ENCODE measurements at places on chromosomes 11 and 22.

GRCh38 chr22:46007003-46007847 is 30.3 kb upstream of the WNT7B start:
- DNase-seq, result no peak

GRCh38 chr11:19979519-19979845 is 180.8 kb downstream of the DBX1 start:
- no peak for DNase-seq

- DNase-seq, result no peak
Measured at GRCh38 chr11:4677948-4678347, 19.7 kb downstream of the OR51E2 start.

- DNase-seq, result no peak
Measured at GRCh38 chr22:42410708-42411107, 21.5 kb downstream of the NFAM1 start.

GRCh38 chr11:43547430-43547831 is 133.1 kb upstream of the HSD17B12 start:
- DNase-seq, result no peak

DNA sequence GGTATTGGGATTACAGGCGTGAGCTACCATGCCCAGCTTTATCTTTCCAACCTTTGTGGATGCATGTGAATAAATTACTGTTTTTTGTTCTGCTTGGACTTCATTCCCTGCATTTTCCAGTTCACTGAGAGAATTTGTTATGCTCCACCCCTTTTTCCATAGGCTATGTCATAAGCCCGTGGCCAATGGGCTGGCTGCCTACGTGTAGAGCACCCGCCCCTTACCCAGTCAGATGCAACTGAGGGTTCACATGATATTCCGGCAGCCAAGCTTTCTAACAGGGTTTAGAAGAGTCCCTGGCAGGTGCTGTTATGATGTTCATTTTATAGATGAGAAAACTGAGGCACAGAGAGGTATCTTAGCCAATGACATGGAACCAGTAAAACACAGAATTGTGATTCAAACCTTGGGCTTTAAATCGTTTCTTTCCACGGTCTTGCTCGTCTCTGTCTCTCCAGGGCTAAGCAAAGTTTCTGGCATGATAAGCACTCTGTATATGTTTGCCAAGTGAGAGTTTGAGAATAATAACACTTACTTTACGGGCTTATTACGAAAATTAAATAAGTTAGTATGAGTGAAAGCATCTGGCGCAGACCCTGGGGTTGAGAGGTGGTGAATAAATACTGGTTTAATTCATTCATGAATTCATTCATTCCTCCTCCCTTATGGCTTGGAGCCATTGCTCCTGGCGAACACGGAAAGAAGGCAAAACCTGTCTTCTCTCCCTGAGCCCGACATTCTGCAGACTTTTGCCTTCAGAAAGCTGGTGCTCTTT is 42.4 kb upstream of the RASD2 start:
- no peak for DNase-seq

DNA sequence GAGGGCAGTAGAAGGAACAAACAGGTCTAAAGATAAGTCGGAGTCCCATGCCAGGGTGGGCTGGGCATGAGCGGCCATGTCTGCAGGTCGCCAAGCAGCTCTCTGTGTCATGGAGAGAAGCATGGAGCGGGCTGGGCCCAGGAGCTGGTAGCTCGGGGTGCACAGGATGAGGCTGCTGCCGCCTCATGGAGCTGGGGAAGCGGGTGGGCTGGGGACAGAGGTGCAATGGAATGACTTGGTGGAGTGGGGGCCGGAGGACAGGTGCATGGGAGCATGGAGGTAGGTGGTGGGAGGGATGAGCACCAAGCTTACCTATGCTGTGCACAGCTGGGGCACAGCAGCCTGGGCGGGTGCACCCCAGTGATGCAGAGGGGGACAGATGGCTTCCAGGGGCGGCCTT is 3.6 kb downstream of the NRXN2 start:
- DNase-seq, result no peak

DNA sequence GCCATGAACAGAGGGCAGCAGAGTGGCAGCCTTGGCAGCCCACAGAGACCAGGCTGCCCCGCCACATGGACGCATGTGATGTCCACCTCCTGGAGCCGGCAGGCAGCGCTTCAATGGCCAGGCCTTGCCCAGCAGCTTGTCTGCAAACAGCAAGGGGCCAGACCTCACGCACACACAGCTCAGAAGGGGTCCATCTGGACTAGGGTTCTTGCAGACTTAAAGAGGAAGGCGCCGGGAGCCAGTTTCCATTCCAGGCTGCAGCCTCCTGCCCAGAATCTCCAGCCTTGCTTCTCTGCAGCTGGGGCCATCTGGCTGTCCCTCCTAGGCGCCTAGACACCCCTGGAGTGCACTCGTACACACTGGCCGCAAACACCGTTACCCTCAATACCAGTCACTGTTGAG is 91.9 kb upstream of the TMEM45B start:
- no peak for DNase-seq

- DNase-seq, result no peak
Measured at GRCh38 chr11:70313945-70314344, 43.5 kb downstream of the PPFIA1 start.

DNA sequence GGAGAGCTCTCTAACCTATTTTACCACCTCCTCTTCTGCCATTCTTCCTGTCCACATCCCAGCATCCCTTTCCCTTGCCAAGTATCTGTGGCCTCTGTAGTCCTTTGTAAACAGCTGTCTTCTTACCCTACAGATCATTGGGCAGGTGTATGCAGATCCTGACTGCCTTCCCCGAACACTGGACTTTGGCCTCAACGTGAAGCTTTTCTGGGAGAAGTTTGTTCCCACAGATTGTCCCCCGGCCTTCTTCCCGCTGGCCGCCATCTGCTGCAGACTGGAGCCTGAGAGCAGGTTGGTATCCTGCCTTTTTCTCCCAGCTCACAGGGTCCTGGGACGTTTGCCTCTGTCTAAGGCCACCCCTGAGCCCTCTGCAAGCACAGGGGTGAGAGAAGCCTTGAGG is 17.3 kb downstream of the PIK3IP1 start:
- DNase-seq, result no peak

- no peak for DNase-seq
Measured at GRCh38 chr11:73752216-73752867, 8.5 kb downstream of the RAB6A start.

DNA sequence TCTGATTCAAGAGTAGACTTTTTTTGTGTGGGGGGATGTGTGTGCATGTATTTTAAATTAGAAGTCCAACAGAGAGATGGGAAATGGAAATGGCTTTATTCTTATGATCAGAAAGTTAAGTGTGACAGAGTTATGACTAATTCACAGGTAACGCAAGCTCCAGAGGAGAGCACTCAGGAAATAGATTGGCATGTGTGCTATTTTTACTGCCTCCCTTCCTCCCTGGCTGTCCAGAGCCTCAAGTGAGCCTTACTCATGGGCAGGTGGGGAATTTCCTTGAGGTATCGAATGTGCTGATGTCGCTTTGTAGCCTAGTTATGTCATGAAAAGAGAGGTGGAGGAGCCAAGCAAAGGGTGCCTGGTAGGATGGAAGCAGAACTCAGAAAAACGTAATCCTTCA is 70.3 kb upstream of the BDNF start:
- no peak for DNase-seq

DNA sequence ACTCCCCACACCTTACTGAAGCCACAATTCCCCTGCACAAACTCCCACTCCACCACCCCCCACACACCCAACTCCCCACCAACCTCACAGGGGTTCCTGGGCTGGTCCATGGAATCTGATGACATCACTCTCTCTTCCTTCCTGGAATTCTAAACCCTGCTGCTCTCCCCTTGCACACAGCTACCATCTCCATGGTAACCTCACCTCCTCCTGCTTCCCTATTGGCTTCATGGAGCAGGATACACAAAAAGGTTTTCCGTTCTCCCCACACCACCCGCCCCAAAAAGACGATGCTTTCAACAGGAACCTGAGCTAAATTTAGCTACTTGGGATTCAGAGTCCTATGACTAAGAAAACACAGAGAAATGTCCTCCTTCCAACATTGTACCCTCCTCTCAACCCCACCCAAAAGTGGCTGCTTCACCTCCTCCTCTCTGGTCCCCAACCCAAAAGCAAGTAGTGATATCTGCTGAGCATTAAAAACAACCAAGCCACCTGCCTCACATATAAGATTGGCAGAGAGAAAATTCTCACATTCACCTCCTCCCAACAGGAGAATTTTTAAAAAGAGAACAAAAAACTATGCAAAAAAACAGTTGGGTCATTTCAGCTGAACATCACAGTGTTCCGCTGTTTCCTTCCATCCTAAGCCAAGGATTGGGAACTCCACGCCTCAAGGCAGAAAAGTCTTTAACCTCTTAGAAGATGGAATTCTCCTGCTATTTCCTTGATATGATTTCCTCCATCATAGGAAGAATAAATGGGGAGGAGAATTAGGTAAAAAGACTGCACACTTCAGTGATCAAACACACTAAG is 66.9 kb downstream of the RBFOX2 start:
- no peak for DNase-seq

DNA sequence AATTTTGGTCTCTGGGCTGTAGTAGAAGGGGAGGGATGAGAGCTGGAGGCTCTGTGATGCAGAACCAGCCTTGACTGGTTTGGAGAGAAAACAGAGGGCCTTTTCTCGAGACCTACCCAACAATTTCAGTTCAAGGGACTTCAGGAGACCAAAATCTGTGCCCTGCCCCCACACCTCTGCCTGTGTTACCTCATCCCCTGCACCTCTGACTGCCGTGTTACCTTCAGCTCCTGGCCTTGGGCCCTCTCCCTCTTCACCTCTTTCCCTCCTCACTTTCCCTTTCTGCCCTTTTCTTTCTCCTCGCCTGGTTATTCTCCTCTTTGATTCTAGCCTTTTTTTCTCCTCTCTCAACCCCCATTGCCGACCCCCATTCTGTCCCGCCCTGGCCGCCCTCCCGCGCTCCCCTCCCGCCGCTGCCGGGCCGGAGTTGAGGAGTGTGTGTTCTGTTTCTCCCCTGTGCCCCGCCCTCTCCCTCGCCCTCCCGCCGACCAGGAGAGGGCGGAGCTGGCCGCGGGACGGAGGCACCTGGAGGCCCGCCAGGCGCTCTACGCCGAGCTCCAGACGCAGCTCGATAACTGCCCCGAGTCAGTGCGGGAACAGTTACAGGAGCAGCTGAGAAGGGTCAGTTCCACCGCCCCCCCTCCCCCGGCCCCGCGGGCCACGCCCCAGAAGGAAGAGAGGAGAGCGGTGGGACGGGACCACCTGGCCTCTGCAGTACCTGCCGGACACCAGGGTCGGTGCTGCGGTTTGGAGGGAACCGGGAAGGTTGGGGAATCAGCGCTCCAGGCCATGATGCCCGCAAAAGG is 27.2 kb downstream of the PHLDB1 start:
- DNase-seq, result no peak

DNA sequence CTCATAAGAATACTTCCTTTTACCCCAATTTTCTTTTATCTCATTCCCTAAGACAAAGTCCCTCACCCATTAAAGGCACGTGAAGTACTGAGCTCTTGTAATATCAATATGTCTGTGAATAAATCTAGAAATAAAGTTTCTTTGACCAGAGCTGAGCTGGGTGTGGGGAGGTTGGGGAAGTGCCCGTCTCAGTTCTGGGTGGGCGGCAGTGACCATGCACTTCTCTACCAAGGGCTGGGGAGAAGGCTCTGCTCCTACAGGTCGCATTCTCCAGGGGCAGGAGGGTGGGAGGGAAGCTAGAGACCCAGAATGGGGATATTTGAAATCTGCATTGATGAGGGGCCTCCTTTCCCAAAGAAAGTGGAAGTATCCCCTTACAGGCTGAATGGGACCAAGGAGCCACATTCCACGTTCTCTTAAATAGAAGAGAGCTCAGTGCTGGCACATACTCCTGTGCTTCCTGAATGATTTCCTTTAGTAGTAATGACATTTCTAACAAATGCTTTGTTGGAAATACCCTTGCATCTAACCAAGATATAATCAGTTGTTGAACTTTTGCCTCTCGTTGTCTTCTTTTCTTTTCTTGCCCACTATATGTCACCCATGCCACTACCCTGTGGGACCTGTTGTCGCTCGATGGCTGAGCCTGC is 16.1 kb downstream of the RBX1 start:
- no peak for DNase-seq

DNA sequence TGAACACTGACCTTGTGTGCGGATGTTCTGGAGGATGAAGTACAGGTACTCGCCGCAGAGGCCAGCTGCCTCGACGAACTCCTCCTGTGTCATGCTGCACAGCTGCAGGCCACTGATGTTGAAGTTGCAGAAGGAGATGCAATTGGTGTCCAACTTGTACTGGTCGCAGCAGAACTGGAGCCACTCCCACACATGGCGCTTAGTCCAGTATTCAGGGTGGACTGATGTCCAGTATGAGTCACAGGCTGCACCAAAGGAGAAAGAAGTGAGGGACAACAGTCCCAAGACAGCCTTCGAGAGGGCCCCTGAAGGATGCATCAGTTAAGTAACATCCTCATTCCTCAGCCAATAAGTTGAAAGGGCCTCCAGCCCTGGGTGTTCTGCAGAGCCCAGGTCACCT is 20.1 kb downstream of the ELF5 start:
- no peak for DNase-seq

- no peak for DNase-seq
Measured at GRCh38 chr11:32098142-32098903, 7.4 kb downstream of the RCN1 start.

DNA sequence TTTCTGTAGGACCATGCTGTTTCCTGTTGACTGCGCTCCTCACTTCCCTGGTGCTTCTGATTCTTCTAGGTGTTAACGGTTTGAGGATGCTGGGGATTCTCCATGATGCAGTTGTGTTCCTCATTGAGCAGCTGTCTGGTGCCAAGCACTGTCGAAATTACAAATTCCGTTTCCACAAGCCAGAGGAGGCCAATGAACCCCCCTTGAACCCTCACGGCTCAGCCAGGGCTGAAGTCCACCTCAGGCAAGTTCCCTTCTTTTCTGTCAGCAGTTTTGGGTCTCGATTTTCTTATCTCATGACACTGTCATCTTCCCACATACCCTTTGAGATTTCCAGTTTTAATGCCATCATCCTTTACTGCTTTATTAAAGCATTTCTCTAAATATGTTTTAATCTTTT is 7.7 kb upstream of the TTC36 start:
- DNase-seq, result no peak

DNA sequence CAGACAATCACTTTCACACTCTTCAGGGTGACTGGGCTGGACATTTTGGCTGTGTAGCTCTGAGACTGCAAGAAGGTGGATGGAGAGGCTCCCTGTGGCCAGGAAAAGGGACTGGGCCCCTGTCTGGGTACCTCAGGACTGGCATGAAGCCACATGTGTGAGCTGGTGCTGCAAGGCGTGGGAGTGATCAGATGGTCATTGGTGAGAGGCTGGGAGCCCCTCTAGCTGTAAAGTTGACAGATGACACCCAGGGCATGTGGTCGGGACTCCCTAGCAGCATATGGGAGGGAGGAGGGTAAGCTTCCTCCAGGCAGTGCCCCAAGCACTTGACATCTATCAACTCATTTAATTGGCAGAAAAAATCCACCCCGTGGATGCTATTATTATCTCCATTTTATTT is 18.9 kb upstream of the CABP2 start:
- no peak for DNase-seq

DNA sequence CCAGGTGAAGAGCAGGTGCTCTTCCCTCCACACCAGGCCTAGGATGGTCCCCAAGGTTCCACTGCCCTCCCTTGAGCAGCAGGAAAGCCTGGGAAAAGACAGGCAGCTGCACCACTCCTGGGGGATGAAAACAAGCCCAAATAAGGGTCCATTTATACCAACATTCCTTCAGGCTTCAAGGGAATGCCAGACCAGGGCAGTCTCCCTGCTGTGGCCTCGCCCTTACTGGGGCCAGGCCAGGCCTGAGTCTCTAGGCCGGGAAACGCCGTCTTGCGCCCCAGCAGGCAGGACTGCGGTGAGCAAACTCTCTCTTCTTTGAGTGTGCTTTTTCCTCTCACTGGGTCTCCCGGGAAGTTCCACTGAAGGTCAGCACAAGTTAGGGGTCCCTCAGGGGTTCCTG is 443.5 kb downstream of the SOX6 start:
- DNase-seq, result no peak

GRCh38 chr11:35138058-35138457 is 913 bp upstream of the CD44 start:
- no peak for DNase-seq
